ENCODE measurements at places on chromosomes 4 and X. TPM values are rescaled to one million over a fixed set of nuclear protein-coding genes. Genes with fewer than 3 reads are reported as not detected.

QDPR gene
- polyA plus RNA-seq: 35.5 TPM

RIPPLY1 gene
- not detected for polyA plus RNA-seq

TLR2 gene
- 3.0 TPM for polyA plus RNA-seq

RPS6KA6 gene
- not detected for polyA plus RNA-seq

SLC38A5 gene
- 34.0 TPM for polyA plus RNA-seq

RBMXL3 gene
- not detected for polyA plus RNA-seq

ITIH6 gene
- polyA plus RNA-seq: not detected

CNKSR2 gene
- polyA plus RNA-seq: 2.2 TPM

PPP2R3B gene
- polyA plus RNA-seq: 8.4 TPM

ZC4H2 gene
- polyA plus RNA-seq: 13.0 TPM

PPP4R3C gene
- not detected for polyA plus RNA-seq

CYSLTR1 gene
- polyA plus RNA-seq: 26.9 TPM

GLRA2 gene
- polyA plus RNA-seq: not detected

ATP2B3 gene
- not detected for polyA plus RNA-seq

PROM1 gene
- not detected for polyA plus RNA-seq

ZNF732 gene
- not detected for polyA plus RNA-seq

HELT gene
- not detected for polyA plus RNA-seq

VSIG4 gene
- not detected for polyA plus RNA-seq

RRH gene
- not detected for polyA plus RNA-seq

MAGEC2 gene
- not detected for polyA plus RNA-seq
